Omental fat pad (tissue), 4 donors: ENCODE measurements at places on chromosomes 7 and 10. TPM values are rescaled to one million over a fixed set of nuclear protein-coding genes. Genes with fewer than 3 reads are reported as not detected.

Gene SPAM1
- total RNA-seq, result not detected

DNA sequence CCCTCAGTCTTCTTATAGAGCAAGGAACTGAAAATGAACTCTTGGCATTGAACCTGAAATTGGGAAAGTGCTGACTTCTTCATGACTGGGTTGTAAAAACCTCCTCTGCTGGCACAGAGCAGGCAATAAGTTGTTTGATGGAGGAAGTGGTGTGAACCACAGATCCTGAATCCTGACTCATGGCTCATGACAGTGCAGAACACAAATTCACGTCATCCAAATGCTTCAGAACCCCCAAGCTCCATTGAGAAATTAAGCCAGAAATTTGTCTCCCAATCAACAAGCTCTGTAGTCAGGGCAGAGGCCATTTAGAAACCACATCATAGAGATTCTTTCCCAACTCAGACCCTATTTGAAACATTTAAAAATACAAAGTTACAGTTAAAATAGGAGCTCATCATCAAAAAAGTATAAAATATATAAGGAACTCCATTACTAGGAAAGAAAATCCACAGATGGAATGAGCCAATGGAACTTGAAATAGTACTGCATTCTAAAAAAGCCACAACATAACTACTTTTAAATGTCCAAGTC is 10.3 kb upstream of the STK17A start:
- DNase-seq, result no peak

Gene PPP1R17
- total RNA-seq, result not detected

DNA sequence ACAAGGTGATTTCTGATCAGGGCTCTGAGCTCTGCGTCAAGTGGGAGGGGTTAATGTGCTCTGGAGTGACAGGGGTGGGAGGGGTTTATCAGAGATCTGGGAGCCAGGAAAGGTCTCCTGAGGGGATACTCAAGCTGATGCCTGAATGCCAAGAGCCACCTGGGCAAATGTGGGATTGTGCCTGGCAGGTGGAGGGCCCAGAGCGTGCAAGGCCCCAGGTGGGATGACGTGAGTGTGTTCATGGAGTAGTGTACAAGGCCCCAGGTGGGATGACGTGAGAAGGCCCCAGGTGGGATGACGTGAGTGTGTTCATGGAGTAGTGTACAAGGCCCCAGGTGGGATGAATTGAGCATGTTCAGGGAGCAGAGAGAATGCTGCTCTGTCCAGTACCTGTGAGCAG is 610.3 kb downstream of the PTPRN2 start:
- no peak for DNase-seq

Gene PPP1R9A
- 16.5 TPM for total RNA-seq

DNA sequence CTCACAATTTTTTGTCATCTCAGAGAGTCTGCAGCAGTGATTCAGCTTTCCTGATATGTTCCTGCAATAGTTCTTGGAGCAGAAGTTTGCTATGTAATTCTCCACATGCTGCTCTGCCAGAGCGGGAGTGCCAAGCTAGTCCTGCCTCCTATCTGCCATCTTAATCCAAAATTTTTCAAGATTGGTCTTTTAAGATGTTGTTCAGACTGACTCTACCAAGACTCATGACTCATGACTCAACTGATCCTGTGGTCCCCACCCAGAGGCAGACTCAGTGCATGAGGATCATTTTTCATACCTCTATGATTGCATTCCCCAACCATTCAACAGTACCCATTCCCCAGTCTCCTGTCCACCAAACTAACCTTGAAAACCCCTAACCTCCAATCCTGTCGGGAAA is 470.8 kb downstream of the INHBA start:
- no peak for DNase-seq

Gene NME8
- total RNA-seq, result not detected

Gene OPN4
- not detected for total RNA-seq
